ENCODE measurements at places on chromosomes 7 and 10.

DNA sequence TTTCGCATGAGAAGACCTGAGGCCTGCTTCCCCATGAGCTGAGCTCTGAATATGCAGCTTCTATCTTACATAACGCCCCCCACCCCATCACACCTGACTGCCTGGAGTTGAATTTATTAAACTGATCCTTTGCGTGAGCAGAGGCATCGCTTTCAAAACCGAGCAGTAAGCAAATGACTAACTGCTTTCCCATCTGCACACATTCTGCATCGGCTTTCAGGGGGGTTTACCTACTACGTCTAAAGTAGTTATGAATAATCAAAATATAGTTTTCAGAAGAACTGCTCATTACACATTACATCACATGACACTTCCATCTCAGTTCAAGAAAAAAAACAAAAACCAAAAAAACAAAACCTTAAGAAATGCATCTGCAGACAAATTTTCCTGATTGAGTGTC is 54.7 kb upstream of the EGR2 start:
- no peak for DNase-seq

DNA sequence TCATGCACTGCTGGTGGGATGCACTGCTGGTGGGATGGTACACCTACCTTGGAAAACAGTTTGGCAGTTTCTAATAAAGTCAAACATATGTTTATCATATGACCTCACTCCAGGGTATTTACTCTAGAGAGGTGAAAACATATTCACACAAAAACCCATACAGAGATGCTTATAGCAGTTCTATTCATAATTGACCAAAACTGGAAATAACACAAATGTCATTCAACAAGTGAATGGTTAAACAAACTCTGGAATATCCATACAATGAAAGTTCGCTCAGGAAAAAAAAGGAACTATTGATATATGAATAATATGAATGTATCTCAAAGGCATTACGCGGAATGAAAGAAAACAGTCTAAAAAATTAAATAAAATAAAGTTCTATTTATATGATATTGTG is 19.5 kb downstream of the CCDC71L start:
- DNase-seq, result no peak

DNA sequence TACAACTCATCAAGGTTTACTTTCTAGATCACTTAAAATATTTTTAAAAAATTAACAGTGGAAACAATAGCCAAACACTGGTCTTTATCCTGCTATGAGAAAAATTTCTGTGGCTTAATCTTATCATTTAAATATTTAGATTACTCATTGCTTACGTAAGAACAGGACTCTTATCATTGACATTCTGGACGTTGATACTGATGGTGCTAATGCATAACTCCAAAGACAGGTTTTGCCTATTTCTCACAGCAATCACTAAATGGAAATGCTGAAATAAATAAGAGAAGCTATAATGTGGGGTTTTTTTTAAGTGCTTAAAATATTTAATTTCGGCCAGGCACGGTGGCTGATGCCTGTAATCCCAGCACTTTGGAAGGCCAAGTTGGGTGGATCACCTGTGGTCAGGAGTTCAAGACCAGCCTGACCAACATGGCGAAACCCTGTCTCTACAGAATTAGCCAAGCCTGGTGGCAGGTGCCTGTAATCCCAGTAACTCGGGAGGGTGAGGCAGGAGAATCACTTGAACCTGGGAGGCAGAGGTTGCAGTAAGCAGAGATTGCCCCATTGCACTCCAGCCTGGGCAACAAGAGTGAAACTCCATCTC is 195.0 kb downstream of the HGF start:
- no peak for DNase-seq

DNA sequence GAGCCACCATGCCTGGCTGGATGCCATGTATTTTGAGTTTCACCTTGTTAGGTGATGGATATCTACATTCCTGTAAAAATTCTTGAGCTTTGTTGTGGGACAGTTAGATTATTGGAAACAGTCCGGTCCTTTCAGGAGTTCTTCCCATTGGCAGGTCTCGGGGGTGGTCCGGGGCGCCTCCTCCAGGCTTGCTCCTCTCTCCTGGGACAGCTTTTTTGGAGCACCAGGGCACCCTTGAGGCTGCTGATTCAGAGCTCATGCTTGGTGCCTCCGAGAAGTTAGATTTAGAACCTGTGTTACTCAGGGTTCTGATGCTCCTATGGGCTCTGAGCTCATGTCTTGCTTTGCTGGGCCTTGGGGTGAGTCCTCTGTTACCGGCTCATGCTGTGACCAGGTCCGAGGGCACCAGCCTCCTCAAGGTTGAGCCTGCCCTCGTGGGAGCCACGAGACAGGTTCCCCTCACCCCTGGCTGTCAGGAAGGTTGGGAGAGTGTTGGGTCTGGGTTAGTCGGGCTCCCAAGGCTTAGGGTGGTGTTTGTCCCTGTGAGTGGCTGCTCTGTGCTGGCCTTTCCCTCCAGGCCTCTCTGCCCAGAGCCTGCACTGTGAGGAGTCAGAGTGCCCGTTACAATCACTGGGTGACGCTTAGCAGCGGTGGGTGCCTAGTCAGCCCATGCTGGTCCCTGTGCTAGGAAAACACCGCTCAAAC is 6.0 kb downstream of the SPRN start:
- DNase-seq, result no peak

DNA sequence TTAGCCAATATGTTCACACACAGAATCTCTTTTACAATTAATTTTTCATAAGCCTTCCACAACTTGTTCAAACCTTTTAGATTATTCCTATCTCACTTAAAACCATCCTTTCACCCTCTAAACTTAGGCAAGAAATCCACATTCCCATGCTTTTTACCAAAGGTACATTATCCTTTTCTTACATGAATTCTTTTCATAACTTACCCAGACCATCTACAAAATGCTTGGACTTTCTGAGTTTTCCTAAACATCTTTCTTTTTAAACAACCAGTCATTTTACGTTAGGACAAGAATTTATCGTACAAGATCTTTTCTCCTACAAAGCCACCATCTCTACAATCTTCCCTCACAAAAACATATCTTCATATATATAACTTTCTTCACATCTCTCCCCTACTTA is 18.8 kb upstream of the GARS1 start:
- DNase-seq, result no peak

- no peak for DNase-seq
These were observed 65.6 kb upstream of the PDGFA start for GRCh38 chr7:585229-585711.

GRCh38 chr10:79136236-79137005 is 67.7 kb downstream of the ZMIZ1 start:
- DNase-seq, result no peak

- no peak for DNase-seq
These were observed 1.4 kb downstream of the HYAL4 start for GRCh38 chr7:123846217-123846891.

DNA sequence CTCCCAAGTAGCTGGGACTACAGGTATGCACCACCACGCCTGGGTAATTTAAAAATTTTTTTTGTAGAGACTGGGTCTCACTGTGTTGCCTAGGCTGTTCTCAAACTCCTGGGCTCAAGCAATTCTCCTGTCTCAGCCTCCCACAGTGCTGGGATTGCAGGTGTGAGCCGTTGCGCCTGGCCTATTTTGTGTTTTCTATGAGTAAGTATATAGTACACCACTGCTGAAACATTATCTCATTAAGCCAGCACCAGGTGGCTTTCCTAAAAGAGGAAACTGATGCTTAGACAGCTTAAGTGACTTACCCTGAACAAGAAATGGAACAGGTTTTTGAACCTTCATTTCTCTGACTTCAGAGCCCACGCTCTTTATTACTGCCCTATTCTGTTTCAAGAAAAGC is 7.8 kb upstream of the PTPN12 start:
- DNase-seq, result no peak

- DNase-seq, result no peak
These were observed 153.7 kb downstream of the CDK14 start for GRCh38 chr7:90749774-90750173.

DNA sequence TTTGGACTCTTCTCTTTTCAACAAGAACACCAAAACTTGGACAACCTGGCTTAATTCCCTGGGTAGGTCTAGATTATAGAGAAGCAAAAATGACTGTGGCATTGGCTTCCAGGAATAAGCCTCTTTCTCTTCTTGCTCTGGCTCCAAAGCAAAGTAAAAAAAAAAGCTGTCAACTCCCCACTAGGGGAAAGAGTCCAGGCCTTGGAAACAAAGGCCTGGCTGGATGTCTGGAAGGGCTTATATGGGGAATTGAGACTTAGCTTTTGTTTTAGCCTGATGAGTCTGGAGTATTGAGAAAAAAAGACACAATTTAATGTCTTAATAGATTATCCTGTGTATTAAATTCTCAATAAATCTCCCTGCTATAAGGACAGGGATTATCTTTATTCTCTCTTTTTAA is 300.6 kb downstream of the SORCS3 start:
- no peak for DNase-seq

DNA sequence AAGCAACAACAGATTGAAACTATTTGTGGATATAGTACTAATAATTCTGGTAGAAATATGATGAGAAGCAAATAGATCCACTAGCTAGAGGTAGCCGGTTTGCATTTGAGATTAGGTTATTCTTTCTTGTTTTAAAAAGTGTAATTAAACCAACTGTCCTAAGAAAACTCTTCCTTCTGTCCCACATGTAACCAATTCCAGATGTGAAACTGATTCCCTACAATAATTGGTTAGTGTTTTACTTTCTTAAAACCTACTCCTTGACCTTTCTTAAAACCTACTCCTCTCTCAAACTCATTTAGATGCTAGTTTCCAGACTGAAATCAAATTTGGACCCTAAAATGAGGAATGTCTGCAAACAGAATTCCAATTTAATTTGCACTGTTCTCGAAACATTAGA is 521.5 kb downstream of the SUGCT start:
- DNase-seq, result no peak

DNA sequence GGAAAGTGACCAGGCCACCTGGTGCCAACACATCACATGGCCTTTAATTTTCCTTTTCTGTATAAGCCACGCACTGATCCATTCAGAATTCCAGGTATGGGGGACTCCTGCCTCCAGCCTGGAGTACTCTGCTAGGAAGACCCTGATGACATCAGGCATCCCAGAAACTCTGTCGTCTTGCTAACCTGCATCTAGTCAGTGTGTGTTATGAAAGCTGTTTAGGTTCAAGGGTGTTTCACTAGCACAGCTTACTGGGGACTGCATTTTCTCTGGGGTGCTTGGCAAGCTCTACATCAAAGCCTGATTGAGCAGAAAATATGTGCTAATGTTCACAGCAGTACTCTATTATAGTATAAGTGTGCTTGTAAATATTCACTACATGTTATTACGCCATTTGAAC is 100.6 kb upstream of the MGMT start:
- no peak for DNase-seq

DNA sequence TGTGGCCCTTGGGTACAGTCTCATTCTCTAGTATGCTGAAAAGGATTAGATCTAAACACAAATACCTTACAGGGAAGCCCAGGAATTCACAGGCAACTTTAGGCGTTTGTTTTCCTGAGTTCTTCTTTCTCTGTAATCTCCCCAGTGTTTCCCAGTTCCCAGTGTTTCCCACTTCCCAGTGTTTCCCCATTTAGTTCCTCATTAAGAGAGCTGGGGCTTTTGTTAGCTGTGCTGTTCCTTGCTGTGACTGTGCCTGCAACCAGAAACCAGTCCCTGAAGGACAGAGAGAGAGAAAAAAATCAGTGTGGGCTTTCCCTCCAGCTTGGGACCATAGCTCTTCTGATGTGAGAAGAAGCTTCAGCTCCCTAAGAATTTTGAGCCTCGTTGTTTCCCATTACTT is 802.9 kb upstream of the COBL start:
- no peak for DNase-seq

DNA sequence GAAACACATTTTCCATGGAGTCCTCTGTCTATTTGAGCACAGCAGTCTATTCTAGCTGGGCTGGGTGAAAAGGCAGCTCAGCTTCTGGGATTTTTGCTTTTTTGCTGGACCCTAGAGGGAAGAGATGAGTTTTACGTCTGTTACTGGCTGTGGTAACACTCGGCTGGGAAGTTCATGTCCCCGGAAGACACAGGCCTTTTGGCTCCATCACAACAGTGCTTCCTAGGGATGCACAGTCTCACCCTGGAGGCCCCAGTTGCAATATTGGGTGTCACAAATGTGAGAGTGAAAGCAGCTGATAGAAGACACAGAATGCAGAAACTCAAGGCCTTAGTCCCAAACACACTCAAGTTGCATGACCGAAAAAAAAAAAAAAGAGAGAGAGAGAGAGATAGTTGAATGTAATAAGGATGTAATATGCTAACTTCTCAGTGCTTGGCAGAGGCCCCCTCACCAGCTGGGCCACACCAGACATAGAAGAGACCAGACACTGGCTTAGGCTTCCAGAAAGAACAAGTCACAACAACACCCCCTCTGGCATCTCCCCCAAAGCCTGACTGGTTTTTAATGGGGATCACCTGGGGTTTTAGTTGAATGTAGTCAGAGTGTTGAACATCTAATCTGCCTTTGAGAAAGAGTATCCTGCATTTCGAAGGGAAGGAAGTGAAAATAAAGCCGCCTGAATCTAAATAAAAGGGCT is 545.4 kb upstream of the FZD8 start:
- DNase-seq, result no peak

DNA sequence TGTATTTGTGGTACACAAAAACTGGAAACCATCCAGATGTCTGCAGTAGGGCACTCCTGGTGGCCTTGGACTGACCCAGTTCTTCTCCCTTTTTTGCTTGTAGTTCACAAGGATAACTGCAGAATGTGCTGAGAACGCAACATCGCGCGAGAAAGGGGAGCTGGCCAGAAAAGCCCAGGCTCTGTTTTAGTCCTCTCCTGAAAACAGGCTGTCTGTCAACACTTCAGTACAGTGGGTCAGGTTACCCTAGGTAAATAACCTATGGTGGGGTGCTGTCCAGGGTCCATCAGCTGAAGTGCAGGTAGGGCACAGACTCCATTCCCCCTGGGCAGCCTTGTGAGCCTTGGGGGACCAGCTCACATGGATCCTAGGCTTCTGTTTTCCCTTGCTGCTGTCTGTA is 495.8 kb downstream of the MDFIC start:
- no peak for DNase-seq

GRCh38 chr10:97140902-97141745 is 44.6 kb downstream of the SLIT1 start:
- DNase-seq, result no peak

DNA sequence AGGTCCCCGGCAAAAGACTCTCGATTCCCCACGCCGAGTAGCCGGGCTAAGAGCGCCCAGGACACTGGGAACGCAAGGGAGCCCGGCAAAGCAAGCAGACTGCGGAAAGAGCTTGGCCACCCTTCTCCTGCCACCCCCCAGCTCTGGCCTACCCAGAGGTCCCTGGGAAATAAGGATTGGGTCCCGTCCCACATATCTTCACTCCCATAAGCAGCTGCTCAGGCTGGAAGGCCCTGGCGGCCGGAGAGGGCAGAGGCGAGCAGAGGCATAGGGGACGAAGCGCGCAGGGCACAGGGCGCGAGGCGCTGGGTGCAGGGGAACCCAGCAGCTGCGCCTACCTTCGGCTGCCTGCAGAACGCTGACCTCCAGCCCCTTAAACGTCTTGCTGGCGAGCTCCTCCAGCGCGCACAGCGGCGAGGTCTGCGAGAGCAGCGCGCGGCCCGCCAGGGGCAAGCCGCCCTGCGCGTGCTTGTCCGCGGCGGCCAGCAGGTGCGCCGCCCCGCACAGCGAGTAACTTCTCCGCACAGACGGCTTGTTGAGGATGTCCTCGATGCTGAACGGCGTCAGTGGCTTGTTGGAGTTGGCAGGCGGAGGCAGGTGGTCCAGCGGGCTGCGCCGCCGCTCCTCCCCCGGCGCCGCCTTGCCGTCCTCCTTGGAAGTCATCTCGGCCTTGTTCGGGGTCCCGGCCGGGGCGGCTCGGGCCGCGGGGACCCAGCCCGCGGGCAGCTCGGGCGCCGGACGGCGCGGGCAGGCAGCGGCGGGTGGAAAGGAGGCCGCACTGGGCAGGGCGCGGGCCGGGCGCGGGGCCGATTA is 904 bp downstream of the LBX1 start:
- no peak for DNase-seq

- DNase-seq, result no peak
These were observed 9.0 kb downstream of the PTF1A start for GRCh38 chr10:23200997-23201652.
